ENCODE measurements at places on chromosomes 2 and 18.

DNA sequence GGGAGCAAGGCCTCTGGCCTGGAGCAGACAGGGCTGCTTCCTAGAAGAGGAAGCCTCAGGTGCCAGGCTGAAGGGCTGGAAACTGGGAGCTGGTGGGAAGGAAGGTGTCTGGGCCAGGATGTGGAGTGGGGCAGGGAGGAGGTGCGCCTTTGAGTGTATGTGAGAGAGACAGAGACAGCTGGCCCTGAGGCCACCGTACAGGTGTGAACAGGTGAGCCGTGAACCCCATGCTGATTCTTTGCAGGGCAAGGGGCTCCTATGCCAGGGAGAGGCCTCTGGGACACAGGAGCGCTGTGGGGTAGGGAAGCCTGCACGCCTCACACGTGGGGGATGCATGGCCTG lies 16.3 kb downstream of the ZFP36L2 start:
- DNase-seq: peak; percentile 53

DNA sequence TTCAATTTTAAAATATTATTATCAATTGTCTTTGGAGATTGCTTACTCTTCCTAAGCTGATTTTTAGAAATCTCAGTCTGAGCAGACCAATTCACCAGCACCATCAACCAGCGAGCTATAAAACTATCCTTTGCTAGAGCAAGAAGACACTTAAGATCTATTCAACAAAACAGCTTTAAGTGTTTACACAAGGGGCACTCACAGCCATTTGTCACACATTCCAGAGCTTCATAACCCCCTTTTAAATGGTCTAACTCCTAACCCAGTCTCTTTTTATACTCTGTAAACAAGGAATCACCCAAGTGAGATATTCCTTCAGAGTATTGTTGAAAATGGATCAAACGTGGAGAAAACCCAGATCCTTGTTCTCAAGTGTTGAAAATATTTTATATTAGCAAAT lies 1294.1 kb upstream of the CHAC2 start:
- no peak for DNase-seq

- DNase-seq: no peak
Measured at GRCh38 chr2:70710038-70710690, 57.8 kb downstream of the ADD2 start.

DNA sequence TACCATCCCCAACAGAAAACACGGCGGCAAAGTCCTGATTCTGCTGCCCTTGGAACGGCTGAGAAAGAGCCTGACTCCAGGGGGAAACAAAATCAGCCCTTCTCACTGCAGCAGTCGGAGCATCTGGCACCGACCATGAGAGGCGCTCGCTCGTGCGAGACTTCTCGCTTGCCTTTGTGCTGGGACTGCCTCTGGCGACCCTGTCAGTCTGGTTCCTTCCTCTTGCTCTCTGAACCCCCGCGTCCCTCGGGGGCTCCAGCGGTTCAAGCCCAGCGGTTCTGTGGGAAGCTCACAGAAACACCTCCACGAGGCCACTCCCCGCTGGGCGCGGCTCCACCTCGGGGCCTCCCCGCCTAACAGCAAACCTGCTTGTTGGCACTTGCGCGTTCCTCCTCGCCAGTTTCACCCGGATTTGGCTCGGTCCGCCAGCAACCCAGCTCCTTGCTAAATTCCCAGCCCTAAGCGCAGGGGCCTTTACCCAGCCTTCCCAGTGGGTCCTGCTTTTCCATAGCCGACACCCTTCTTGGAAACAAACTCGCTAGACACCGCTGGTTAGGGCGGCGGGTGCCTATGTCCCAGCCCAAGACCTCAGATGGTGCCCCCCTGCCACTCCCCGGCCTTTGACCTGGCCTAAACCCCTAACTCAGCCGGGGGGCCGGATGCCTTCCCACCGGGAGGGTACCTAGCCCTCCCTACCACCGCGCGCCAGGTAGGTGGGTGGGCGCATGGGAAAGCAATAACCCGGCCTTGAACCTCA lies 2.2 kb downstream of the RND3 start:
- DNase-seq: peak; percentile 52

DNA sequence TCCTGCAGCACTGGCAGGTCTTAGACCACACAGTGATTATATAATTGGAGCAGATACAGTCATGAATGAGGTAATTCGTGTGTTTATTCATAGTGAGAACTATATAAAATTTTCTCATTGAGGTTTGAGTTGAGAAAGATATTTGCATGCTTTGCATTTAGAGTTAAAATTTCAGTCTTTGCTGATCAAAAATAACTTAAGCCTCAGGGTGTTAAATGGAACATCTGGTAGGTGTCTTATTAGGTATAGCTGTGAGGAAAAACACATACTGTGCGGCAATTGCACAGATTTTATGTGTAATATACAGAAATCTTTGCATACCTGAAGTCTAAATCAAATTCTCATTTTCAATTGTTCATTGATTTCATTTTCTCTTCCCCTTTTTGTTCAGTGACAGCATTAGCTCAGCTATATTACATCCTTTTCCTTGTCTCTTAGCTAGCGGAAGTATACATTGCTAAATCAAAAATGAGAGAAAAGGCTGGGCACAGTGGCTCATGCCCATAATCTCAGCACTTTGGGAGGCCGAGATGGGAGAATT lies 21.2 kb downstream of the GORASP2 start:
- no peak for DNase-seq

GRCh38 chr2:202115479-202115971 lies 42.5 kb downstream of the KIAA2012 start:
- DNase-seq: no peak

DNA sequence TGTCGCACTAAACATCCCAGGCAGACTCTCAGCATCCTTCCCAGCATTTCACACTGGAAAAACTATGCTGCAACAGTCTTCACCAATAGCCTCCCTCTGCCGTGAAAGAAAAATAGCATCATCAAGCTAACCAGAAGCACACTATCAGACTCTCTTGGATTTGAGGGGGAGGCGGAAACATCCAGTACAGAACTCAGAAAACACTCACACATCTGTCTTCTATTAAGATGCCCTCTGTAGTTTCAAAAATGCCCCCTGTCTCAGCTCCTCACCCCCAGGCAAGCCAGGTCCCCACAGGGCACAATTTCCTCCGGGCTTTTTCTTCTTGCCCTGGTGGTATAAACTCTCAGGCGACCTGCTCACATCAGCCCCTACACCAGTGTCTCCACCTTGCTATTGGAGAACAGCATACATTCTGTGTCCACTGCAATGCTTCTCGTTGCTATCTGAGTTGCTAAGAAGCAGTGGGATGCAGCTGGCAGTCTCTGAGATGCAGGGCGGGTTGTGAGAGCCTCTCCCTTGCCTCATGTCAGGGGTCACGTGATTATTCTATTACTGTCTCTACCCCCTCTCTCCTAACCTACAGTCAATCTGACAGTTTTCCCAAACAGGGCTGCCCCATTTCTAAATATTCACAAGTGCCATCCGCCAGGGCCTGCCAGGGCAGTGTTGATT lies 189.9 kb downstream of the INO80D start:
- DNase-seq: no peak

DNA sequence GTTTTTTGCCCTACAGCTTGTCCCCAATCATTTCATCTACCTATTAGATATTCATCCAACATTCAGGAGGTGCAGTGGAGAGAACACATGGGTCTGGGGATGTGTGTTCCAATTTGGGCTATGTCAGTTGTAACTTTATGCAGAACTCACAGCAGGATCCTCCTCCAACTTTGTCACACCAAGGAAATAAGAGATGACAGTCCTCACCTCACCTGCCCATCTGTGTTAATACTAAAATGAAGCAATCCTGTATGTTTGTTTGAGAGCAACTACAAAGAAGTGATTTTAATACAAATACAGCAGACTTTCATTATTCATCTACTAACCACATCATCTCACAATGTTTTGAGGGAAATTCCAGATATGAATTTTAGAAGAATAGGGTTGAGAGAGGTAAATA lies 126.7 kb downstream of the ARHGAP15 start:
- DNase-seq: no peak

DNA sequence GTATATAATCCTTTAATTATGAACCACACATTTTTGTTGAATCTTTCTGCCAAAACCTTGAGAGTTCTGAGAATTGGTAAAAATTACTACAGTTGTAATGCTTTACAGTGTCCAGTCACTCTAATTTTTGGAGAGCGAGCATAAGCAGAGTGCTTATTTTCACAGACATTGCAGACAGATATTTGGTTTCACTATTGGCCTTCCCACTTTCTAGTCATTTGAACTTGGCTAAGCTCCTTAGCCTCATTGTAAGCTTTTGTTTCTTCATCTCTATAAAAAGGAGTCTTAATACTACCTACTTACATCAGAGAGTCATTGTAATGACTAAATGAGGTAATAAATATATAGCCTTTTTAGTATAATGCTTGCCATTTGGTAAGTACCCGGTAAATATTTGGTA lies 80.4 kb downstream of the LCLAT1 start:
- DNase-seq: no peak

DNA sequence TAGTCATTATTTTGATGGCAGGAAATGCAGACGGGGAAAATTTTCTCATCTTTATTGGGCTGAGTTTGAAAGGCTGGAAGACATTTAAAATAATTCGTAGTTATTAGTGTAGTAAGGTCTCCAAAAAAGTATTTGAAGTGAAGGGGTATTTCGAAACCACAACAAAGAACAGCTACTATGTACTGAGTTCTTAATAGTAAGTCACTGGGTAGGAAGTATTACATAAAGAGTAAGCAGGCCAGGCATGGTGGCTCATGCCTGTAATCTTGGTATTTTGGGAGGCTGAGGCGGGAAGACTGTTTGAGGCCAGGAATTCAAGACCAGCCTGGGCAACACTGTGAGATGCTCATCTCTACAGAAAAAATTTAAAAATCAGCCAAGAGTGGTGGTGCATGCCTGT lies 113.6 kb downstream of the MEP1B start:
- no peak for DNase-seq

DNA sequence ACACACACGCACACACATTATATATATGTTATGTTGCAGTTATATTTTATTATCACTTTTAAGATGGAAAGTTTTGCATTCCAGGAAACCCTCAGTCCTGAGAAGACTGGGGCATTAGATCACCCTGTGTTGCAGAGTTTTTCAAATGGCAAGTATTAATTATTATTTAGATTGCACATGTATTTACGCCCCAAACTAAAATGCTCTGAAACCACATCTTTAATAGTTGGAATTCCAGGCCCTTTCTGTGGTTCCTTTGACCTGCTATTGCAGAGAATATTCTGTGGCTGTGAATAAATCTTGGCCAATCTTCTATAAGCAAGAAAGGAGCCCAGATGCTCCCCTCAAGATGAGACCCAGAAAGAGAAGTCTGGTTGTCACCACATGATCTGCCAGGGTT lies 427.0 kb upstream of the TNP1 start:
- no peak for DNase-seq

- no peak for DNase-seq
Measured at GRCh38 chr2:160044728-160045127, 17.7 kb downstream of the PLA2R1 start.

DNA sequence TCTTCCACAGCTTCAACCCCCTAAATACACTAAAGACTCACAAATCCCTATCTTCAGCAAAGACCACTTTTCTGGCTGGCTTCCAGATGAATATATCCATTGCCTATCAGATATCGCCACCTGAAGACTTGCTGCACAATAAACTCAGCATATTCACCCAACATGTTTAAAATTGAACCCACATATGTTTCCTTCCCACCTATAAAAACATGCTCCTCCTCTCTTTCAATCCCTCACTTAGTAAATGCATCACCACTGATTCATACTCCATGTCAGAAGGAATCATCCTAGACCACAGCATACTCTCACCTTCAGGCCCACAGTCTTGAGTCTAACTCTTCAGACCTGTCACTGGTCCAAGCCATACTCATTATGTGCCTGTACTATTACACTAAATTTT lies 5.3 kb downstream of the SPC25 start:
- DNase-seq: no peak

GRCh38 chr2:70724366-70724765 lies 43.6 kb downstream of the ADD2 start:
- no peak for DNase-seq
